ENCODE measurements at places on chromosomes 4 and X.

GRCh38 chr4:87204559-87204958 lies 15.9 kb downstream of the KLHL8 start:
- DNase-seq: no peak

GRCh38 chrX:77564823-77565222 lies 117.6 kb downstream of the FGF16 start:
- no peak for DNase-seq

- no peak for DNase-seq
Measured at GRCh38 chr4:10491401-10491800, 34.2 kb upstream of the ZNF518B start.

DNA sequence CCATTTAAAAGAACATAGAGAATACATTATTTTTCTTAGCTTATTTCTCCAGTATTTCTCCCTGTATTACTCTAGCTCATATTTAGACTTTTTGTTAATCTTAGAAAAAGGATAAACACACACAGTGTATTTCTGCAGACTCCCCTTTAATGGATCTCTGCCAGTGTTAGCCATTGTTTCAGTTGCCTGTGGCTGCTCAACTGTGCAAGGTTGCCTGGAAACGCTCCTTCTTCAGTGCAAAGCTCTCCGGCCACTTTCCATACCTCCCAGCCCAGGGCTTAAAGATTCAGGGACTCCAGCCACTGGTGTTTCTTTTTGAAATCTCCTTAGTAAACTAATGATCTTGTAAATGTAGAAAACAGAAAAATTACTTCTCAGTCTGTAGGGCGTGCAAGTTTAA lies 104.9 kb downstream of the SLIT2 start:
- DNase-seq: no peak

DNA sequence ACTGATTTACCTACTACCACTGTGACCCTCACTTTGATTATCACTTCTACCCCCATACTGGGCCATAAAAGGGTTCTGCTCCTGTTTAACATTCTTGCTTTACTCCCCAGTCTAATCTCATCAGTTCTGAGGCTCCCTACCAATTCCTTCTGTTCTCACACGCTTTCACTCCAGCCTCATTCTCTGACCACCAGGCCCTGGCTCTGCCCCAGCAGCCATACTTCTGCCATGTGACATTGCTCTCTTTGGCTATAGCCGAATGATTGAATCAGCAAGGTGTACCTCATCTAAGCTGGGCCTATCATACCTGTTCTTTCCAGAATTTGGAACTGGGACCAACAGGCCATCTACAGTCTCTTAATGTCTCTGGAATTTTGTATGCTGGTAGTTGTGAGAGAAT lies 14.4 kb upstream of the ELF2 start:
- DNase-seq: no peak

DNA sequence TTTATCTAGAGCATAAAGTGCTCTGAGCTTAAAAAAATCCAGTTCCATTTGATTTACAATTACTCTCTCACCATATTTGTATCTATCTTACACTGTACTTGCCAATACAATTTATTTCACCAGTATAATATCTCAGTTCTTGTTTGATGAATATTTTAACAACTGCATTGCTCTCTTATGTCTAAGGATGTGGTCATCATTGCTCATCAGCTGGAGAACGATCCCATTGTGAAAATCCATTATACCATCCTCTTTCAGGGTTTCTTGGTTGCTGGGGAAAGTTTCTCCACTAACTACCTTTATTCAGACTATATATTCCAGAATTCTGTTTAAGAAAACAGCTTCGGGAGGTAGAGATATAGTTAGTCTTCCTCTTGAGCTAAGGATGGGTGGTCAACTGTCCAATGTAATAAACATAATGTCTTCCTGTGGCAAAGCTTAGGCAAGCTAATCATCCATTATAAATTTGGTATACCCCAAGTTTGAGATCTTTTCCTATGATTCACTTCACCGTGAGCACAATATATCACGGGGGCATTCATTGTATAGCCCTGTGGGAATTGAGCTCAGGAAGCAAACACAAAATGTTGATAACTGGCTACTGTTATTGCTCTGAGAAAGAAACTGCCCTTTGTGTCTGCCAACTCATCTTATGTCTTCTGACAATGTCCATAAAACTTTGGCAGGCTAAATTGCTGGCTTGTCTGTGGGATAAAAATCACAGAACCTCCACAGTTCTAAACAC lies 2361.9 kb downstream of the ARAP2 start:
- DNase-seq: no peak

- peak; percentile 3 for DNase-seq
Measured at GRCh38 chrX:989959-990510, 222.4 kb downstream of the CRLF2 start.

DNA sequence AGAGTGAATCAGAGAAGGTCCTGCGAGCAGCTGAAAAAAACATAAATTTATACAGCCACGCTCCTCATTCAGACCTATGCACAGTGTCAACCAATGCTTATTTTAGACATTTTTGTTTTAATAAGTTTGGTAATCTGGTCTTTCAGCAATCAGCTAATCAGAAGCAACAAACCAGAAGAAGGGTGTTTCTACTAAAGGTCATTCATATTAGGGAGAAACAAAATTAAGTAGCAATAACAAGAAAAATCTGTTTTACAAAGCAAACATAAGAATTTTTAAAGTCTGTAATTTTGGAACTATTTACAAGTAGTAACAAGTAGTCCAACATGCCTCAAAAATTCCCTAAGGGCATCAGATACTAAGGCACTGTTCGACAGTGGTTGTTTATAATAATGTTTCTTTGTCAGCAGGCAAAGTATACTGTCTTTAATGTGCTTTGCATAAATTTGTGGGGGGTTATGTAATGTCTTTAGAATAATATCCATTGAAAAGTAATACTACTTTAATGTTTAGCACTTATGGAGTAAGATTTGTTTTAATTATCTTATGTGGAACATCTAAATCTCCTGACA lies 82.8 kb downstream of the PHOX2B start:
- no peak for DNase-seq

- DNase-seq: no peak
Measured at GRCh38 chr4:164648151-164648848, 105.6 kb upstream of the SMIM31 start.

DNA sequence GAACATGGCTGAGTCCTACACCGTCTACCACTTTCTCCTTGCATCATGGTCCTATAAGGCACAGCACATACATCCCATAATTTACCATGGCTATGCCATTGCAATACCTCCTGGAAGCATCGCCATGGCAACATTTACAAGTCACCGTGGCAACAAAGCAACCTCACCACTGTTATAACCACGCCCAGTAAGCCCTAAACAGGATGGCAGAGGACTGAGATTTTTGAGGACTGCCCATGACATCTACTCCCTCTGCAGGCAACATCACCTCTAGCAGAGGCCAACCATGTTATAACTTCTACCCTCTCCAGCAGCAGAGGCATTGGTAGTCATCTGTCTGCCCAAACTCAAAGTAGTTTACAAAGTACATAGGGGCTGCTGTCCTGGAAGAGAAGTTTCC lies 29.7 kb downstream of the BCOR start:
- DNase-seq: no peak

GRCh38 chrX:32448320-32448719 lies 763.0 kb downstream of the DMD start:
- no peak for DNase-seq

- DNase-seq: no peak
Measured at GRCh38 chr4:29966386-29966785, 753.8 kb upstream of the PCDH7 start.

- no peak for DNase-seq
Measured at GRCh38 chr4:56286763-56287162, 100.5 kb downstream of the AASDH start.

DNA sequence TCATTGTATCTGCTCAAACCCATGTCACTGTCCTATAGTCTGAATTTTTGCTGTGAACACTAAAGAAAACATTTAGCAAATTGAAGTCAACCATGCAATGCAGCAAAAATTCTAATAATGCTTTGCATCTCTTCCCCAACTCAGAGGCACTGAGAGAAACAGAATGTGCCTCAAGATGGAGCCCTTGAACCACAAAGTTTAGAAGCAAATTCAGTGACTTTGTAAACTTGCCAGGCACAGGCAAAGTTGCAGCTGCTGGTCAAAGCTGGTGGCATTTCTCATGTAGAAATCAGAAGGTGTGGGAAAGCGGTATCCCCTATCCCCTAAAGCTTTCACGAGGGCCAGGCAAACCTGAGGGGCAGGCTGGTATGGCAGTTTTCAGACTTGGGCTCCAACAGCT lies 121.7 kb upstream of the DIPK2B start:
- no peak for DNase-seq

GRCh38 chrX:16958356-16958755 lies 11.9 kb downstream of the REPS2 start:
- no peak for DNase-seq

DNA sequence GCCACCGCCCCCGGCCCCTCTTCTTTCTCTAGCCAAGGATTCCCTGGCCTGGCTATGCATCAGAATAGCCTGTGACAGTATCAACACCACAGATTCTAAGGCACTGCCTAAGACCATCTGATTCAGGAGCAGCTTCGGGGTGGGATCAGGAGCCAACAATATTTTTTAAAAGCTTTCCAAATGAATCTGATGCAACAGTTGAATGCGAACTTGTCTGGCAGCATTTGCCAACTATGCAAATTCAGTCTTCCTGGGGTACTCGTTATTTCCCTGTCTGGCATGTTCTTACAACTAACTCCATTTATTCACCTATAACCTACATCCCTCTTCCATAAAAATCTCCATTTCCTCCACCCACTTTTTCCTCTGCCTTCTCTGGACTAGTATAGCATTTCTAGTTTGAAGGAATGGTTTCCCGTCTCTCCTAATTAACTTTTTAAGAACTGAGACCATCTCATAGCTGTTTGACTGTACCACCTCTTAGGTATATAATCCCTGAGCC lies 36.2 kb upstream of the UGDH start:
- DNase-seq: no peak

DNA sequence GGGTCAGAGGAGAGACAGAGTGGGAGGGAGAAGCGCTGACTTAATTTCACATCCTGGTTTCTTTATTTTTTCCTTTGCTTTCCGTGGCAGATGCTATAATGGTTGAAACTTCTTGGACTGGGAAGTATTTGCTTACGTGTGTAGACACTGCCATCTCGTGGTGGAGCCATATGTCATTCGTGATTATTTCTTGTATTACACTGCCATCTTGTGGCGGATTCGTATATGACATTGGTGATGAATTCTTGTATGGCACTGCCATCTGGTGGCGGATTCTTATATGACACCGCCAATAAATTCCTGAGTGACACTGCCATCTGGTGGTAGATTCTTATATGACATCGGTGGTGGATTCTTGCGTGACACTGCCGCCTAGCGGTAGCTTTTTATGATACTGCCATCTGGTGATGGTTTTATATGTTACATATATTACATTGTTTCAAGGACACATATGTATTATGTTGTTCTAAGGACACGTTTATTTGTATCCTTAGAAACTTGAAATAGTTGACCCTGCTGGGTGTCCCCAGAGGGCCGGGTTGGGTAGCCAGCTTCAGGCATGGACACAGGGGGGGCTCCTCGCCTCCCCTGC lies 37.3 kb upstream of the CLCN4 start:
- no peak for DNase-seq

- DNase-seq: no peak
Measured at GRCh38 chr4:127045861-127046260, 586.9 kb upstream of the INTU start.

GRCh38 chr4:180148737-180149136 lies 2094.5 kb upstream of the TENM3 start:
- DNase-seq: no peak

GRCh38 chr4:156762851-156763250 lies 208.7 kb downstream of the PDGFC start:
- DNase-seq: no peak

GRCh38 chr4:163195247-163195765 lies 28.6 kb upstream of the NAF1 start:
- DNase-seq: no peak

DNA sequence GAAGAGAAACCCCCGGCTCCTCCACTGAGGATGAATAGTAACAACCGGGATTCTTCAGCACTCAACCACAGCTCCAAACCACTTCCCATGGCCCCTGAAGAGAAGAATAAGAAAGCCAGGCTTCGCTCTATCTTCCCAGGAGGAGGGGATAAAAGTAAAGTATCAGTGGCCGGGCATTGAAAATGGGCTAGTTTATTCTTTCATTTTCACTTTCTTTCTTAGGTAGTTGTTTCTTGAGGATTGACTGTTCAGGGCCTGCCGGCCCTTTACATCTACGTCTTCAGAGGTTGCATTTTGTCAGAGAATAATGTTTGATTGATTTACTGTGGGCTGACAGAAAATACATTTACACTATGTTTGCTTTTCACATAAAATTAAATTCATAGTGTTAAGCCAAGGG lies 27.1 kb downstream of the PAK3 start:
- no peak for DNase-seq

Measured in stimulated activated CD8-positive, alpha-beta memory T cell treated with anti-CD3 and anti-CD28 coated beads, Interleukin-15, amount 100 ng/mL, for 48 hours (primary cell).